Keratinocyte (primary cell): ENCODE measurements at places on chromosomes 2 and 18. TPM values are rescaled to one million over a fixed set of nuclear protein-coding genes. Genes with fewer than 3 reads are reported as not detected.

Gene RIT2
- not detected in 3 replicates for polyA plus RNA-seq

Gene SLC40A1
- 0.02 to 0.18 TPM (median 0.09 TPM) in 3 replicates for polyA plus RNA-seq

Gene RAD51AP2
- 0.01 to 0.12 TPM (median 0.12 TPM) in 3 replicates for polyA plus RNA-seq

Gene MYO1B
- 178 to 277 TPM (median 204 TPM) in 3 replicates for polyA plus RNA-seq

Gene RBKS
- 1.5 to 1.9 TPM (median 1.8 TPM) in 3 replicates for polyA plus RNA-seq

Gene BOLL
- not detected in 3 replicates for polyA plus RNA-seq

Gene RNF144A
- 1.1 to 1.4 TPM (median 1.3 TPM) in 3 replicates for polyA plus RNA-seq

Gene TTLL4
- 19.6 to 26.3 TPM (median 20.1 TPM) in 3 replicates for polyA plus RNA-seq

Gene DUSP28
- 2.8 to 4.4 TPM (median 4.1 TPM) in 3 replicates for polyA plus RNA-seq

Gene GPBAR1
- 0.10 to 0.18 TPM (median 0.12 TPM) in 3 replicates for polyA plus RNA-seq

Gene ABCG8
- polyA plus RNA-seq = not detected in 3 replicates

Gene LCT
- 0.01 TPM in 1 of 3 replicates, not detected in the others for polyA plus RNA-seq

Gene GATA6
- polyA plus RNA-seq = 0.28 to 0.37 TPM (median 0.33 TPM) in 3 replicates

Gene NYAP2
- polyA plus RNA-seq = not detected in 3 replicates

Gene CCL20
- 0.70 to 13.5 TPM (median 5.2 TPM) in 3 replicates for polyA plus RNA-seq

Gene CYP26B1
- polyA plus RNA-seq = 0.75 to 1.8 TPM (median 1.2 TPM) in 3 replicates

Gene SP140
- 0.95 to 1.2 TPM (median 0.95 TPM) in 3 replicates for polyA plus RNA-seq

Gene RNF152
- polyA plus RNA-seq = 10.1 to 29.9 TPM (median 12.6 TPM) in 3 replicates

Gene WNT10A
- 0.78 to 6.6 TPM (median 2.1 TPM) in 3 replicates for polyA plus RNA-seq

Gene TOGARAM2
- 0.10 to 0.15 TPM in 2 of 3 replicates, not detected in the other for polyA plus RNA-seq

Gene ZNF892
- 1.5 to 1.6 TPM (median 1.6 TPM) in 3 replicates for polyA plus RNA-seq

Gene COL6A3
- 0.01 TPM in 1 of 3 replicates, not detected in the others for polyA plus RNA-seq

Gene BCL11A
- 3.8 to 5.3 TPM (median 5.0 TPM) in 3 replicates for polyA plus RNA-seq

Gene REG3G
- polyA plus RNA-seq = not detected in 3 replicates

Gene GRP
- not detected in 3 replicates for polyA plus RNA-seq
